ENCODE measurements at places on chromosomes 6 and 20. TPM values are rescaled to one million over a fixed set of nuclear protein-coding genes. Genes with fewer than 3 reads are reported as not detected.

DNA sequence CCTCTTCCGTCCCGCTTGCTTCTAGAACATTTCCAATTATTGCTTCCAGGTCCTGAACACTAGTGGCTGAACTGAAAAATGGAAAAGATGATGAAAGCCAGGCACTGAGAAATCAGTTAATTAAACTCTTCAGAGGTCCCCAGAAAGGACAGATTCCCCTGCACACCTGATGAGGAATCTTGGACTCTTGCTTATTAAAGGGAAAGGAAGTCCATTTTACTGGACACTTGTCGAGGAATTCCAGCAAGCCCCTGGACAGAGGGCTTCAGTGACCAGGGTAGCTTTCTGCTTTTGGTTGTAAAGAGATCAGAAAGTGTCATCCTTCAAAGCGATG lies 47.8 kb upstream of the CDYL start:
- no peak for DNase-seq

ARMC2 gene
- 8.4 TPM for total RNA-seq

DNA sequence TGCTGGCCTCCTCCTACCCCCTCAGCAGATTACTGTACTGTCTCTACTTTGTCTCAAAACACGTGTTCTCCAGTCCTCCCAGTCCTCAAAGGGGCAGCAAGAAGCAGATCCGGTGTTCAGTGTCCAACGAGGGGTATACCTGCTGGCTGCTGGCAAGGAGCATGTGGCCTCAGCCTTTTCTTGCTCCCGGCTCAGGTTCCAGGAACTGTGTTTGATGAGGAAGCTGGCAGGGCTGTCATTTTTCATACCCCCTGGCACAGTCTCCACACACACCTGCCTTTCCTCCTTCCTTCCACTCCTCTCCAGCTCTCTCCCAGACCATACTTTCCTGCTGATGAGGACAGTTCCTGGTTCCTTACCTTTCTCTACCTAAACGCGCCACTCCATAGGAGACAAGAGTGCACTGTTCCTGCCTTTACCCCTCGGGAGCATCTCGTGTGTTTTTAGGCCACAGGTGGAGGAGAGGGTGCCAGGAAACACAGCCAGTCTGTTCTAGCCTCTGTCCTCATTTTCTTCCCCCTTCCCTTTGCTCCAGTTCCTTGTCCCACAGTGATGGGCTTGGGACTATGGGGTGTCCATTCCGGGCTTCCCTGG lies 77.2 kb downstream of the SSR1 start:
- peak; percentile 78 for DNase-seq

- no peak for DNase-seq
Measured at GRCh38 chr6:16711546-16712254, 49.6 kb downstream of the ATXN1 start.

- DNase-seq: no peak
Measured at GRCh38 chr20:6651561-6651960, 115.9 kb upstream of the BMP2 start.

DNA sequence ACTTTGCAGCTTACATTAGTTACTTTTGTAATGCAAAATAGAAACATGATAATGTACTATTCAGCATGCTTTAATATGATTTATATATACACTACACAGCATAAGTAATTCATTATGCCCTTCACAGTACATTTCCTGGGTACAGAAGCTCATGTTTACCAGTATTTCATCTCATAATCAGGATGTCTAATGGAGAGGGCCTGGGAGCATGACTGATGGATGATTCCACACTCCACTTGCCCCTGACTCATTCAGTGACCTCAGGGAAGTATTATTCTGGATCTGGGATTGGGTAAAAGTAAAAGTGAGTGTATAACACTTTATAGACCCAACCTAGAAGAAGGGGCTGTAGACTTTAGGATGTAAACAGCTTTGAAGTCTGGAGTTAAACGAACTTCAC lies 31.4 kb upstream of the BACH2 start:
- no peak for DNase-seq

RHAG gene
- not detected for total RNA-seq

- DNase-seq: no peak
Measured at GRCh38 chr6:71033171-71033570, 76.3 kb upstream of the B3GAT2 start.

DNA sequence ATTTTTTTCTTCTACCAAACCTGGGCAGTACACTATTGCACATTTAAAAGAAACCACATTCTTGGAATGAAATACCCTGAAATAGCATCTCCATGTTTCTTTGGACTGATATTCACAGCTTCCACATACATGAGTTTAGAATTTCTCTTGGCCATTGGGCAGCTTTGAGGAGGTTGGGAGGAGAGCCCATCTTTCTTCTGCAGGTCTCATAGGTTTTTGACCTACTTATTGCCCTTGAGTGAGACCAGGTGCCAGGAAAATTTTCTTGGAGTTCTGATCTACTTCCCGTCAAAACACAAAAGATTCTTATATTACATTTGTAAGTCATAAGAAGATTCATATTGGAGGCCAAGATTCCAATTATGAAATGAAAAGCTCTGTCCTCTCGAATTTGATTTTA lies 212.0 kb downstream of the IBTK start:
- DNase-seq: no peak

DNA sequence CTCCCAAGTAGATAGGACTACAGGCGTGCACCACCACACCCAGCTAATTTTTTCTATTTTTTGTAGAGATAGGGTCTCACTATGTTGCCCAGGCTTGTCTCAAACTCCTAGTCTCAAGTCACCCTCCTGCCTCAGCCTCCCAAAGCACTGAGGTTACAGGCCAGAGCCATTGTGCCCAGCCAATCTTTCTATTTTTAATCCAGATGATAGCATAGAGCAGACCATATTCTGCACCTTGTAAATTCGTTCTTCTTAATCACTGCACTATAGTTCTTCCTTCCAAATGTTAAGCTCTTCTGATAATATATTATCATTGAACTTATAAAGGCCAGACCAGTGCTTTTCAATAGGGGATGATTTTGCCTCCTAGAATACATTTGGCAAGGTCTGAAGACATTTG lies 24.0 kb upstream of the CNKSR3 start:
- no peak for DNase-seq

- no peak for DNase-seq
Measured at GRCh38 chr20:20802328-20802727, 89.9 kb upstream of the RALGAPA2 start.

- no peak for DNase-seq
Measured at GRCh38 chr20:18831830-18832499, 18.4 kb downstream of the SCP2D1 start.

SLC32A1 gene
- total RNA-seq: not detected

- DNase-seq: no peak
Measured at GRCh38 chr6:159760602-159761057, 1.2 kb upstream of the ACAT2 start.

DNA sequence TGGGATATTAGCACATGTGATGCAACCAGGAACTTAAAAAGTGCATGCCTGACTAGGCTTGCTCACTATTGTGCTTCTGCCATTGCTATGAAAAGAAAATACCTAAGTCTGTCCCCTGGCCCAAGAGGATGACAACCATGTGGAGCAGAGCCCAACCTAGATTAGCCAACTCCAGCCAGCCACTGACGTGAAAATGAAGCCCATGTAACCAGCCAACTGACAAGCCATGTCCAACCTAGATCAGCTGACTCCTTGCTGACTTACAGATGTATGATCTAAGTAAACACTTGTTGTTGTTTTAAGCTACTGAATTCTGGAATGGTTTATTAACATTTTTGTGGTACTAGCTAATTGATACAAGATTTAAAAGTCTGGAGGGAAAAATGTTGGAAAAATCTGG lies 47.5 kb downstream of the PIGU start:
- no peak for DNase-seq

CTAGE9 gene
- not detected for total RNA-seq

GRCh38 chr6:44120692-44121443 lies 6.4 kb downstream of the MRPL14 start:
- DNase-seq: no peak

SLC16A10 gene
- 11.5 TPM for total RNA-seq

DNA sequence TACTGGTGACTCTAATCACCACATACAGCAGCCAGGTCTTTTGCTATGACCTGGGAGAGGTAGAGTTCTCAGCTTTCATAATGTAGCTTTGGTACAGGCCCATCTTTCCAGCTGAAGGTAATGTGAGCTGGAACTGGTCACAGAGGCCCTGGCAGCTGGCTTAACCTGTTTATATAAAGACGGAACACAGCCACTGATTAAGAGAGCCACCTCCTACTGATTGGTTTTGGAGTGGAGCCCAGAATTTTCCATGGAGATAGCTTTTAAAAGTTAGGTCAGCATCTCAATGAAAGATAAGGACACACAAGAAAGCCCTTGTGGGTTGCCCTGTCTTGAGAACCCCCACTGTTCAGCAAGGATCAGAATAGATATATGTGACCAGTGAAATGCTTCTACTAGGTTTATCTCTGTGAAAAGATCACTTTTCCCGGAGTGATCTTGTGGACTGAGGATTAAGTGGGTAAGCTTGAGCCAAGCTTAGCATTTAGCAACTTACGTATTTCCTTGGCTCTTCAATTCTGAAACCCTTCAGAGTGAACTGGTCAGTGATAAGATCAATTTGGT lies 213.7 kb upstream of the CITED2 start:
- DNase-seq: peak; percentile 65

- no peak for DNase-seq
Measured at GRCh38 chr6:126156973-126157372, 170.6 kb downstream of the TRMT11 start.

DNA sequence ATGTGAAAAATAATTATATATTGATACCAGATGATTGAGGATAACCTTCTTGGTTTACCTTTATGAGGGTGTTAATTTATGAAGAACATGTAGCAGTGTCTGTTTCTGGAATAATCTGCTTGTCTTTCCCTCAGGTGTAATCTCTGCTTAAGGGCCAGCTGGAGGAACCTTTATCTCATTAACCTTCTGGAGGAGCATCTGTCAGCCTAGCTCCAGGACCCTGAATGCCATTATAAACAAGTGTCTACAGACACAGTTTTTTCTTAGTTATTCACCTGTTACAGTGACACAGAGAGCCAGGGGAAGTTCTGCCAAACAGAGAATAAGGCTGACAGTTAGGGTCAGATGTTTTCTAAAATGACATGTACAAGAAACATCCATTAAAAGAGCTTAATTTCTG lies at the start of gene IMPG1:
IMPG1 (minus strand) TSS at position 101 of the 400 bp plus-strand sequence. CDS start 174 bp downstream, outside the sequence.
- DNase-seq: no peak

CCN6 gene
- 0.62 TPM for total RNA-seq

DNA sequence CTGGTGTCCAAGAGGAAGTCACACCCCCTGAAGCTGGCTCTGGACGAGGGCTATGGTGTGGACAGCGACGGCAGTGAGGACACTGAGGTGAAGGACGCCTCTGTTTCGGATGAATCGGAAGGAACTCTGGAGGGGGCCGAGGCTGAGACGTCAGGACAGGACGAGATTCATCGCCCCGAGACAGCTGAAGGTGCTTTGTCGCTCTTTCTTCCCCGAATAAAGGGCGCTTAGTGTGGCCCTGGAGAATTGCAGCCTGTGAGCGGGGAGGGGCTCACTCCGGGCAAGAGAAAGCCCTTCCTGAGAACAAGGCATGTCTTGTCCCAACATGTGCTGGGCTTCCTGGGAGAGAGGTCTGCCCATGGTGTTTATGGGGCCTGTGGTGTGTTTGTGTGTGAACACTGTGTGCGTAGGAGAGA lies 41.4 kb downstream of the MYT1 start:
- peak; percentile 43 for DNase-seq

C6orf52 gene
- total RNA-seq: not detected

DNA sequence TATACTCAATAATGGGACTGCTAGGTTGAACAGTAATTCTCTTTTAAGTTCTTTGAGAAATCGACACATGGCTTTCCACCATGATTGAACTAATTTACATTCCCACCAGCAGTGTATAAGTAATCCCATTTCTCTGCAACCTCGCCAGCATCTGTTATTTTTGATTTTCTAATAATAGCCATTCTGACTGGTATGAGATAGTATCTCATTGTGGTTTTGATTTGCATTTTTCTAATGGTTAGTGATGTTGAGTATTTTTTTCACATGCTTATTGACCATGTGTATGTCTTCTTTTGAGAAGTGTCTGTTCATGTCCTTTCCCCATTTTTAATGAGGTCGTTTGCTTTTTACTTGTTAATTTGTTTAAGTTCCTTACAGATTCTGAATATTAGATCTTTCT lies 66.5 kb downstream of the STK4 start:
- DNase-seq: no peak

GRCh38 chr20:11810311-11811083 lies 107.2 kb upstream of the BTBD3 start:
- no peak for DNase-seq

FAM209A gene
- total RNA-seq: not detected

DNA sequence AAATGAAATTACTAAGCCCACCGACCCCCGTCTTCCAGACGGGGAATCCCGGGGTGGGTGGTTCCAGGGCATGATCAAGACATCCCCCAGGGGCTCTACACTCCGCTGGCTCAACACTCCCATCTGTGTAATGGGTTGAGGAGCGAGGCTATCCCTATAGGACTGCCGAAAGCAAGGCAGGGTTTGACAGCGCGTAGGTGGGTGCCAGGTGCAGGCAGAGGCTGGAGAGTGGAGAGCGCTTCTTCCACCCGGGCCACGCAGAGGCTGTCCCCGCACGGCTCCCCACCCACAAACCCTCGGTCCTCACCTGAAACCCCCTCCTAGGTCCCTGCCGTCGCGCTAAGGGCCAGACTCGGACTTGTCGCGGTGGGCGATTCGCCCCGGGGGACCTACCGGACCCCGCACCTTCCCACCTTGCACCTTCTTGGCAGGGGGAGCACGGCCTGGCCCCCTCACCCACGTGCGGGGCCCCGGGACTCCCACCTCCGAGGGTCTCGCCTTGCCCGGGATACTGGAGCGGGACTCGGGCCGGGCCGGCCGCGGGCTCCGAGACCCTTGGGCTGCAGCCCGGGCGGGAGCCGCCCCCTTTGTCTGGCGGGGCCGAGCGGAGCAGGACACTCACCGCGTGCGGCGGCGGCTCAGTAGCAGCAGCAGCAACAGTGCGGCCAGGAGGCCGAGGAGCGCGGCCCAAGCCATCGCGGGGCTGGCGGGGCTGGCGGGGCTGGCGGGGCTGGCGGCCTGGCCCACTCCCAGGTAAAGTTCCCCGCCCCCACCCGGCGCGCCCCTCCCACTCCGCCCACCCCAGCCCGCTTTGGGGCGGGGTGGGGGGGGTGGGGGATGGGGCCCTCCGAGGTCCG lies at the start of gene PTGIS:
PTGIS (minus strand) TSS at position 717 of the 857 bp plus-strand sequence; CDS start at position 696, 21 bp downstream.
- DNase-seq: no peak

SLC17A1 gene
- total RNA-seq: not detected

DNA sequence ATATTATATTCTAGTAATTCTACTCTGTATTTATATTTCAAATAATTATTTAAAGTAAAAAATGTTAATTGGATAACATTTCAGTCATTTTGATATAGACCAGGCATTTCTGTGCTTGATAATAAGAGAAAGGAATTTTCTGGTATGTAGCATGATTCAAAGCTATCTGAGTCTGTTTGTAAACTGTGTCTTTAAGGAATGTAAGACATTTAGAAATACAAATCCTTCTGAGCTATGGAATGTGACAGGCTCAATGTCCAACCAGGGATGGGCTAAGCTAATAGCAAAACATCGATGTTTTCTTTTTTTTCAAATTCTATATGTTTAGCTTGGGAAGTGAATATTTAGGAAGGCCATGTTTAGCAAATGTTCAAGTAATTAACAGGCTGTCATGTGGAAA lies 41.5 kb upstream of the FAM83B start:
- DNase-seq: no peak
